ENCODE measurements at places on chromosomes 12 and 14. TPM values are rescaled to one million over a fixed set of nuclear protein-coding genes. Genes with fewer than 3 reads are reported as not detected.

The TSHR gene
- polyA plus RNA-seq, result 0.04 TPM

The KRT3 gene
- not detected for polyA plus RNA-seq

The C12orf75 gene
- 16.2 TPM for polyA plus RNA-seq

The GLIPR1L1 gene
- not detected for polyA plus RNA-seq

The LPAR5 gene
- 0.51 TPM for polyA plus RNA-seq

The TAS2R50 gene
- polyA plus RNA-seq, result 0.03 TPM

Measured in lung (tissue), 17 donors.